ENCODE measurements at places on chromosomes 13 and 19.

GRCh38 chr13:76019421-76020044 is 383.4 kb downstream of the LMO7 start:
- DNase-seq = no peak

- no peak for DNase-seq
These were observed 71.6 kb upstream of the ZDHHC20 start for GRCh38 chr13:21530656-21531055.

- DNase-seq = no peak
These were observed 248.1 kb downstream of the PCCA start for GRCh38 chr13:100336795-100337516.

GRCh38 chr19:35205733-35206323 is 22.7 kb downstream of the FAM187B start:
- no peak for DNase-seq

GRCh38 chr19:9144920-9145319 is 4.7 kb downstream of the ZNF317 start:
- no peak for DNase-seq

- no peak for DNase-seq
These were observed 394.3 kb upstream of the HTR2A start for GRCh38 chr13:47291107-47291656.

DNA sequence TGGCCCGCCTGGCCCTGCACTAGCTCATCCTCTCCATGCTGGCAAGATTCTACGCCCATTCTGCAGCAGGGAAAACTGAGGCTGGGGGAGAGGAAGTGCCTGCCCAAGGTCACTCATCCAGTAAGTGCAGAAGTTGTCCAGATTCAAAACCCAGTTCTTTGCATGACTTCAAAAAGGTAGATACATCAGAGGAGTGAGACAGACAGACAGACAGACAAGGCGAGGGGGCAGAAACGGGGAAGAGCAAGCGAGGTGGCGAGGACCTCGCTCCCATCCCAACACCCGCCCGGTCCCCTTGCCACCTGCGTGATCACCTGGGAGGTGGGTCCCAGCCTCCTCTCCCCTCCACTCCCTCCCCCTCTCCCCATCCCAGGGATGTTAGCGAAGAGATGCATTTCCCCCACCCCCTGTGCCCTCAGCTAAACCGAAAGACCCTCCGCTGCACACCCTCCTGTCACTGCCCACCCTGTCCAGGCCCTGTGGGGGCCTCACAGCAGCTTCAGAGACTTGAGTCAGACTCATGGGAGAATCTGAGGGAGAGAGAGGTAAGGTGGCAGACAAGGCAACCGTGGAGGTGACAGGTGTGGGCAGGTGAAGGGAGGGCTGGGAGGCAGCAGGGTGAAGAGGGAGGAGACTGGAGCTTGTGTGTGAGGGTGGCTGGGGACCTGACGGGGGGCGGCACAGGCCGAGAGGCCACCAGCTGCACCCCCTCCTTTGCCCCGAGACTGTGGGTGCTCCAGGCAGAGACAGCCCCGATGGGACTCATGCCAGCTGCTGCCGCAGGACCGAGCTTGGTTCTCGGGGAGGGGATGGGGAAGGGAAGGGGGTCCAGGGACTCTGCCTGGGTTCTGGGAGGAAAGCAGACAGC is 18.9 kb downstream of the LRRC4B start:
- no peak for DNase-seq

- no peak for DNase-seq
These were observed 9.0 kb upstream of the ATXN8OS start for GRCh38 chr13:70098669-70099068.

- DNase-seq = no peak
These were observed 4.9 kb downstream of the FLT1 start for GRCh38 chr13:28490061-28490460.

GRCh38 chr19:50381881-50382729 is 2.0 kb upstream of the POLD1 start:
- DNase-seq = no peak
